Effector memory CD8-positive, alpha-beta T cell (primary cell): ENCODE measurements at places on chromosomes 7 and 10.

DNA sequence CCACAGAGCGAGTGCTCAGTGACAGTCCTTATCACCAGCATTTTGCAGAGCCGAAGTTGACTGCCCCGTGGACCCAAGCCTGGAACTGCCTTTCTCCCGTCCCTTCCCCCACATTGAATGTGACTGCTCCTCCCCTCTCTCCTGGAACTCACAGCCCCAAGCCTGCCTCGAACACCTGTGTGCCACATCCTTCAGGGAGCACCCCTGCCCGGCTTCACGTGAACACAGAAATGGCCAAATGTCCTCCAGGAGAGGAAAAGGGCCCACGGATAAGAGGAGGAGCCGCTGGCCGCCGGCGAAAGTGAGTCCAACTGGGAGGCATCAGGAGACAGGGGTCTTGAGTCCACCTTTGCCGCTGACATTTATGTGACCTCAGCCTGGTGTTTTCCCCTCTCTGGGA, 16.2 kb downstream of the STX1A start:
- no peak overlapping the region for H3K4me3 ChIP-seq
- H3K36me3 ChIP-seq: peaks cover 74% of the 10 kb centered on the region
- H3K4me1 ChIP-seq: peaks cover 6% of the 10 kb centered on the region
- no peaks in the 10 kb centered on the region for H3K27me3 ChIP-seq
- no peak overlapping the region for H3K27ac ChIP-seq

DNA sequence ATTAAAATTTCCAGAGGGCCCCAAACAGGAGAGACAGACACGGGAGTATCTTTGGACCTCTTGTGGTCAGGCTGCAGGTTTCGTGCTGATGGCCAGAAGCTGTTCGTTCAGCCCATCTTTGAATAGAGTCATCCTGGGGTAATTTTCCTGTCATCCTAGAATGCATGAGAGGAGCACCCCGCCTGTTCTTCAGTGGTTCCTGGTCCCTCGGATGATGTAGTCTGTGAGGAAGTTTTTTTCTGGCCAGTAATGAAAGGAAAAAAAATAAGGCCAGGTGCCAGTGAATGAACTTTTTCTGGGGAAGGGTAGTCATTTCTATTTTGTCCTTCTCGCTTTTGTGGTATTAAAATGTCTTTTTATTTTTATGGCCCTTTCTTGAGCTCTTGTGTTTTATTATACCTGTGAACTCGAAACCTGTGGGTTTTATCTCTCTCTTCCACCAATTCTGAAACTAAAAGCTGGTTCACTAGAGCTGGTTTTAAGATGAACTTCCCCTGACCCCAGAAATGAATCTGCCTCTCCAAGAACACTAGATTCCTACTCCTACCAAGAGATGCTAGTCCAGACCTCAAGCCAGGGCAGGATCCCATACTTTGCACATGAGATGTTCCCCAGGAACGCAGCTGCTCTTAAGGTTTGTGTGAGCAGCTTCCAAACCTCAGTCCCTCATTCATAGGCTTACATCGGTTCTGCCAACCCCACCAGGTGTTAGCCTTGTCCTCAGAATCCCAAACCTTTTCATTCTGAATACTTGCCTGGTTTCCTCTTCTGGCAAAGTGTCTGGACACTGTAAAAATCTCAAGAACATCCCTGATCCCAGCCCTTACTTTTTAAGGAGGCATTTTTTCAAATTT, 15.4 kb upstream of the MEST start:
- H3K36me3 ChIP-seq: no peaks in the 10 kb centered on the region
- peaks cover 46% of the 10 kb centered on the region for H3K27me3 ChIP-seq
- H3K4me3 ChIP-seq: no peak overlapping the region
- no peak overlapping the region for H3K27ac ChIP-seq
- DNase-seq: no peak
- H3K4me1 ChIP-seq: no peaks in the 10 kb centered on the region

- peaks cover 6% of the 10 kb centered on the region for H3K27me3 ChIP-seq
- H3K36me3 ChIP-seq: no peaks in the 10 kb centered on the region
- H3K4me3 ChIP-seq: no peak overlapping the region
- no peaks in the 10 kb centered on the region for H3K4me1 ChIP-seq
- H3K27ac ChIP-seq: no peak overlapping the region
- no peak for DNase-seq
Observed at GRCh38 chr10:61320257-61320587, 133.0 kb downstream of the TMEM26 start.

DNA sequence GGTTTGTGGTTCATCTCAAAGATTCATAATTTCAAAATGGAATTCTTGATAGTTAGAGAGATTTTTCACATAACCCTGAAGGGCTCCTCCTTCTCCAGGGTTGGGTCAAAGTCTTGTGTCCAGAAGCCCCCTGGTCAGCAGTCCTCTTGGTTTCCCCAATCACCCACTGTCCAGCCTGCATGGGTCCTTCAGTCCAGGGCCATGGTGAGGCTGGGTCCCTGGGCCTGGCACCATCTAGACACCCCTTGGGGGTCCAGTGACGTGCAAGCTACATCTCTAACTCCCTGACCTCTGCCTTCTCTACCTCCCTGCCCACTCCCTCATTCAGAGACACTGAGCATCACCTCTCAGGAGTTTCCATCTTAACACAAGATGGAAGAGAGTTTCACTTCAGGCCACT, 26.1 kb downstream of the ANXA8 start:
- H3K27me3 ChIP-seq: peaks cover 51% of the 10 kb centered on the region
- no peak overlapping the region for H3K4me3 ChIP-seq
- no peak overlapping the region for H3K27ac ChIP-seq
- H3K36me3 ChIP-seq: no peaks in the 10 kb centered on the region
- H3K4me1 ChIP-seq: no peaks in the 10 kb centered on the region

GRCh38 chr10:89413398-89413912, 913 bp upstream of the IFIT5 start:
- no peaks in the 10 kb centered on the region for H3K27me3 ChIP-seq
- peaks cover 28% of the 10 kb centered on the region for H3K36me3 ChIP-seq
- peak overlapping the region; percentile 100 for H3K27ac ChIP-seq
- peaks cover 31% of the 10 kb centered on the region for H3K4me1 ChIP-seq
- H3K4me3 ChIP-seq: peak overlapping the region; percentile 92

DNA sequence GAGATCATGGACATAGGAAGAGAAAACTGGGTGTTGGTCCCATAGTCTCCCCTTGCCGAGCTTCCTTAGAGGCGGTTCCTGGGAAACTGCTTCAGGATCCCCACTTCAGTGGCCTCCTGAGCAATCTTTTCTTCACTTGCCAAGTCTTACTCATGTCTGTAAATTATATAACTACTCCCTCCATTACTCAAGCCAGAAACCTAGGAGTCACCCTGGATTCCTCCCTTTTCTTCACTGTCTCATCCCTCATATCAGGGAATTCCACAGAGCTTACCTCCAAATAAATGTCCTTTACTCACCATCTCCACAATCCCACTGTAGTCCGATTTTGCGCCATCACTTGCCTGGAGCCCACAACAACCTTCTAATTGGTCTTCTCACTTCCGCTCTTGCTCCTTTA, 29.1 kb upstream of the TRUB1 start:
- H3K27ac ChIP-seq: no peak overlapping the region
- no peak overlapping the region for H3K4me3 ChIP-seq
- H3K27me3 ChIP-seq: peaks cover 21% of the 10 kb centered on the region
- DNase-seq: no peak

DNA sequence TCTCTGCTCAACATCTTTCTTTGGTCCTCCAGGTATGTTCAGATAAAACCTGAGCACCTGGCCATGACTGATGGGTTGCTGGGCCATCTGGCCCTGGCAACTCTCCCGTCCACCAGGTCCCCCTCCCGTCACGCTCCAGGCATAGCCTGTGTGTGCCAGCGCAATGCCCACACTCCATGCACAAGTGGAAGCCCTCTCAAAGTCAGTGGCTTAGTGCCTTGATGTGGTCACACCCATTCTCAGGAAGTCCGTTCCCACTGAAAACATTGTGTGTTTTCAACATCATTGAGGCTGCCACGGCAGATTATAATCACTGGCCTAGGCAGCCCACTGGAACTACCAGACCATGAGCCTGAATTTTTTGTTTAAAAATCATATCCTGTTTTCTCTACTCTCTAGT, 170.6 kb upstream of the LANCL2 start:
- H3K4me1 ChIP-seq: no peaks in the 10 kb centered on the region
- H3K27me3 ChIP-seq: peaks cover 39% of the 10 kb centered on the region
- H3K27ac ChIP-seq: no peak overlapping the region
- no peaks in the 10 kb centered on the region for H3K36me3 ChIP-seq
- no peak for DNase-seq

- H3K4me1 ChIP-seq: no peaks in the 10 kb centered on the region
- no peak overlapping the region for H3K27ac ChIP-seq
- H3K27me3 ChIP-seq: no peaks in the 10 kb centered on the region
- no peak overlapping the region for H3K4me3 ChIP-seq
Observed at GRCh38 chr10:59007307-59008025, 169.0 kb upstream of the PHYHIPL start.

DNA sequence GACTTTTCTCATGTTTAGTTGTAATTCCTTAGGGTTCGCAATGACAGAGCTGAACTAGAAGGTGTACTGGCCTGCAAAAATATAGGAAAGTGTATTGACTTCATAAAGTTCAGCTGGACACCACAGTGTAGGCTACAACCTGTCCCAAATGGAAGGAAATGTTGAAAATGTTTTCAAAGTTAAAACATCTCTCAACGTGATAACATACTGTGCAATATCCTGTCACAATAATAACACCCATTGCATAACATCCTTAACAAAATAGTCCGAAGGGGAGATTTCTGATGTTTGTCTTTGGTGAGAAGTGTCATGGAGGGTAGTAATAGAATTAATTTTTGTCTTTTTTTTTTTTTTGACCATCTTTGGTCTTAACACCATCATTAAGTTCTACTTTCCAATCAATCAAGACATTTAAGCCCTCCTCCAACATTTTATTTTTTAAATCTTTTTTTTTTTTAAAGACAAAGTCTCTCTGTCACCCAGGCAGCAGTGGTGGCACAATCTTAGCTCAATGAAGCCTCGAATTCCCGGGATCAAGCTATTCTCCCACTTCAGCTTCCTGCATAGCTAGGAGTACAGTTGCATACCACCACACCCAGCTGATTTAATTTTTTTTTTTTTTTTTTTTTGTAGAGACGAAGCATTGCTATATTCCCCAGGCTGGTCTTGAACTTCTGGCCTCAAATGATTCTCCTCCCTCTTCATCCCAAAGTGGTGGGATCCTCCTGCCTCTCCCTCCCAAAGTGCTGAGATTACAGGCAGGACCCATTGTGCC, 45.7 kb downstream of the DYNC1I1 start:
- no peak overlapping the region for H3K4me3 ChIP-seq
- no peaks in the 10 kb centered on the region for H3K4me1 ChIP-seq
- no peaks in the 10 kb centered on the region for H3K27me3 ChIP-seq
- no peak for DNase-seq

DNA sequence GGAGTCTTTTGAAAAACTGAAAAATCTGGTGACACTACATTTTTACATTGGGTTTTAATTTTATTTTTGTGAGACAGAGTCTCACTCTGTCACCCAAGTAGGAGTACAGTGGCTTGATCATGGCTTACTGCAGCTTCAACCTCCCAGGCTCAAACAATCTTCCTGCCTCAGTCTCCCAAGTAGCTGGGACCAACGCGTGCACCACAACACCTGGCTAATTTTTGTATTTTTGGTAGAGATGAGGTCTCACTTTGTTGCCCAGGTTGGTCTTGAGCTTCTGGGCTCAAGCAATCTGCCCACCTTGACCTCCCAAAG, 11.5 kb downstream of the MPLKIP start:
- H3K4me3 ChIP-seq: no peak overlapping the region
- no peak for DNase-seq
- H3K27me3 ChIP-seq: no peaks in the 10 kb centered on the region
- H3K36me3 ChIP-seq: peaks cover 2% of the 10 kb centered on the region
- H3K4me1 ChIP-seq: peaks cover 4% of the 10 kb centered on the region

DNA sequence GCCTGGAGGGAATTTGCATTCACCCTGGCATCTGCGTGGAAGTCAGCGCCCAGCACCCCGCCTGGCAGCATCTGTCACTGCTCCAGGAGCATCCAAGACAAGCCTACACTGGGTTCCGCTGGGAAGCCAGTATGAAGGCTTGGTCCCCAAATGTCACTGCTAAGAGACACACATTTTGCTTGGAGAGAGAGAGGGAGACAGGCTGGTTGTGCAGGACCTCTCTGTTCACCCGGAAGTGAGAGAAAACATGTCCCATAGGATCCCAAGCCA, 119.5 kb downstream of the SEC23IP start:
- H3K36me3 ChIP-seq: no peaks in the 10 kb centered on the region
- H3K4me1 ChIP-seq: no peaks in the 10 kb centered on the region
- no peak overlapping the region for H3K4me3 ChIP-seq
- no peak for DNase-seq
- no peak overlapping the region for H3K27ac ChIP-seq
- peaks cover 74% of the 10 kb centered on the region for H3K27me3 ChIP-seq

GRCh38 chr7:109898-110556, 82.3 kb upstream of the FAM20C start:
- peaks cover 59% of the 10 kb centered on the region for H3K27me3 ChIP-seq
- DNase-seq: no peak
- H3K4me1 ChIP-seq: no peaks in the 10 kb centered on the region
- H3K27ac ChIP-seq: no peak overlapping the region

DNA sequence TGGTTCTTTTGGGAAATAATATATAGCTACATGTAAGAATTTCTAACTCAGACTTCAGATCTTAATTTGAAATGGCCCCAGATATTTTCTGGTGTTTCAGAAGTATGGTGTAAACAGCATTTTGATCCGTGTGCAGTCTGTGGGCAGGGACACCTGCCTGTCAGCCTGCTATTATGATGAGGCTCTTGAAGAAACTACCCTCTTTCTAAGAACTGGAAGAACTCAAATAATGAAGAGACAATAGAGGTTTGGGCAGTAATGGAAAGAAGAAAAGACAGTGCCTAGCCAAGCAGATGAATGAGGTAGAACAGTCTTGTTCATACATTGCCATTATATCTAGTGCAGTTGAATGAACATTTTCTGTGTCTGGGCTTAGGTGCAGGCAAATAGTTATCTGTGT, 256.6 kb downstream of the ARHGAP21 start:
- H3K27me3 ChIP-seq: peaks cover 6% of the 10 kb centered on the region
- no peak overlapping the region for H3K4me3 ChIP-seq
- DNase-seq: no peak
- no peaks in the 10 kb centered on the region for H3K36me3 ChIP-seq
- H3K27ac ChIP-seq: no peak overlapping the region

- no peak for DNase-seq
- H3K27ac ChIP-seq: no peak overlapping the region
- no peak overlapping the region for H3K4me3 ChIP-seq
- H3K36me3 ChIP-seq: peaks cover 17% of the 10 kb centered on the region
- peaks cover 36% of the 10 kb centered on the region for H3K4me1 ChIP-seq
Observed at GRCh38 chr10:14652067-14652466, 122.6 kb downstream of the FAM107B start.

GRCh38 chr7:144011458-144012230, 11.5 kb downstream of the OR6B1 start:
- DNase-seq: no peak
- no peak overlapping the region for H3K27ac ChIP-seq
- no peak overlapping the region for H3K4me3 ChIP-seq
- H3K27me3 ChIP-seq: peaks cover 49% of the 10 kb centered on the region
